ENCODE measurements at places on chromosomes 2 and 18. TPM values are rescaled to one million over a fixed set of nuclear protein-coding genes. Genes with fewer than 3 reads are reported as not detected.

Gene GAREM2
- 2.8 TPM for polyA plus RNA-seq

Gene STPG4
- polyA plus RNA-seq = not detected

Gene C2orf81
- polyA plus RNA-seq = 7.1 TPM

Gene ANO7
- polyA plus RNA-seq = 3.4 TPM

Gene DPP4
- polyA plus RNA-seq = 0.09 TPM

- DNase-seq = no peak
Observed at GRCh38 chr2:182977463-182977862, 60.8 kb downstream of the NCKAP1 start.

Gene TNFRSF11A
- 0.66 TPM for polyA plus RNA-seq

DNA sequence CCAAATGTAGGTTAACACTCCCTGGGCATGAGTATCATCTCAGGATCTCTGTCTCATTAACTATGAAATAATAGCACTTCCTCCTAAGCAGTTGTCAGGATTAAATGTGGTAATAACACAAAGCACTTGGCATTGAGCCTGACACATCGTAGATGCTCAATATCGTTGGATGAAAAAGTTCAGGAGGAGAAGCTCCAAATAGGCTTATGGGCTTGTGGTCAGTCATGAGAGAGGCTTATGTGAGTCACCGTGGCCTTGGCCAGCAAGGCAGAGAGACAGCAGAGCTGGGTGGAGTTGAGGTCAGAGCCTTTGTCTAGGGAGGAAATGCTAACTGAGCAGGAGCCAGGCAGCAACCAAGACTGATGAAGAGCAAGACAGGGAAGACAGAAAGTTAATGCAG, 68.3 kb upstream of the PPM1B start:
- no peak for DNase-seq

Gene DHRS9
- 1.4 TPM for polyA plus RNA-seq

- DNase-seq = peak; percentile 27
Observed at GRCh38 chr2:18063826-18064470, 185.5 kb downstream of the KCNS3 start.

DNA sequence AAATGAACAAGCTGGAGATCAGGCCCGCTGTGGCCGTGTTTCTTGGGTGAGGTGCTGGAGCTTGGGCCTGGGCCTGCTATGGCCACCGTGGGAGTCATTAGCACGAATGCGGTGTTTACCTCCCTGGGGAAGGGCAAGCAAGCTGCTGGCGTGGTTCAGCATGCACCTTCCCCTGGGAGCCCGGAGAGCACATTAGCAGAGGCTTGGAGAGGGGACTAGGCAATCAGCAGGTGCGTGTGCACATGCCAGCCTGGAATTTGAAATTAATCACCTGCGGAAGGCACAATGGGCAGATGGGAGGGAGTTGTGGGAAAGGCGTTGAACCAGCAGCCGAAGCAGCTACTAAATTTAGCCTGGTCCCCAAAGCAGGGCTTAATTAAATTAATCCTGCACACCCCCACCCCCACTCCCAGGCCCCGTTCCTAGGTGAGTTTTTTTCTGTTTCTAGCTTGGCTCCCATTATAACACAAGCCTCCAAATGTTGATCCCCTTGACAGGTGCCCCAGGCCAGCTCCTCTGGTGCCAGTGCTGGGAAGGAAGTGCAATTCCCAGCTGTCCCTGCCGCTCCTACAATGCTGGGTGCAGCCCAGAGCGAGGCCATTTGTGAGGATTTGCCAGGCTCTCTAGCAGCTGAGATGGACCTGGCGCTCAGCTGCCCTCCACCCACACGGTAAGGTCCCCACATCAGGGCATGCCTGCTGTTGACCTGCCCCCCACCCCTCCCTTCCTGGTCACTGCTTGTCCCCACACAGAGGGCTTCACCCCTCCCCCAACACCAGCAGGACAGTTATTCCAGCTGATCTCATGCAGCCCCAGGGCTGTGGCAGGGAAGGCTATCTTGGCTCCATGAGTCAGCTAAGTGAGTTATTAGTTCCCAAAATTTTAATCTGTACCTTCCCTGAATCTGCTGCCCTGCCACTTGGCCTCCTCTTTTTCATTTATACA, 115.0 kb downstream of the ZBTB7C start:
- no peak for DNase-seq

Gene PID1
- polyA plus RNA-seq = 1.0 TPM

Gene PTPN4
- 26.3 TPM for polyA plus RNA-seq

DNA sequence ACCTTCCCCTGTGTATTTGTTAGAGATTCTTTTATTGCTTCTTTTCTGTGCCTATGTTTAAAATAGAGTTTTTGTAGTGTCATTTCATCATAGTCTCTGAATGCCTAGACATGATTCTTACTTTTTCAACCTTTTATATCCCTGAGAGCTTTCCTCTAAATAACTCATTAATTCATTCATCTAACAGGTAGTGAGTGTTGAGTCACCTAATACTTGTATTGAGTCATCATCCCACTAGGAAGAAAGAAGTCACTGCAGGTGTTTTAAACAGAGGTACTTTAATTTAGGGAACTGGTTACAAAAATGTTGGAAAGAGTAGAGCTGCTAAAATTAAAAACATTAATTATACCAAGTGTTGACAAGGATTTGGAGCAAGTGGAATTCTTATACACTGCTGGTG, 18.5 kb upstream of the NMS start:
- no peak for DNase-seq

Gene IL1B
- polyA plus RNA-seq = not detected

Gene IL1A
- not detected for polyA plus RNA-seq

GRCh38 chr2:123578016-123578415, 447.1 kb upstream of the CNTNAP5 start:
- no peak for DNase-seq
